H7 (cell line): ENCODE measurements at places on chromosomes 1 and 21. TPM values are rescaled to one million over a fixed set of nuclear protein-coding genes. Genes with fewer than 3 reads are reported as not detected.

The SPATA21 gene
- total RNA-seq: 0.07 TPM in 1 of 2 replicates, not detected in the other

The TNFRSF1B gene
- total RNA-seq: 1.3 and 2.4 TPM in 2 replicates

The WLS gene
- total RNA-seq: 8.3 and 9.5 TPM in 2 replicates

The PCP4 gene
- total RNA-seq: 0.24 TPM in 1 of 2 replicates, not detected in the other

The TBX15 gene
- 13.8 and 22.9 TPM in 2 replicates for total RNA-seq

The SERPINC1 gene
- total RNA-seq: 1.7 TPM in 1 of 2 replicates, not detected in the other

The ZNF678 gene
- 21.9 and 37.8 TPM in 2 replicates for total RNA-seq

The EIF3I gene
- 458 and 547 TPM in 2 replicates for total RNA-seq

The F3 gene
- 21.9 and 37.7 TPM in 2 replicates for total RNA-seq

The OLFML3 gene
- total RNA-seq: 226 and 276 TPM in 2 replicates

The CFAP74 gene
- total RNA-seq: not detected in 2 replicates

The TMEM183A gene
- total RNA-seq: 164 and 193 TPM in 2 replicates

The ZSWIM5 gene
- 3.3 and 4.7 TPM in 2 replicates for total RNA-seq

DNA sequence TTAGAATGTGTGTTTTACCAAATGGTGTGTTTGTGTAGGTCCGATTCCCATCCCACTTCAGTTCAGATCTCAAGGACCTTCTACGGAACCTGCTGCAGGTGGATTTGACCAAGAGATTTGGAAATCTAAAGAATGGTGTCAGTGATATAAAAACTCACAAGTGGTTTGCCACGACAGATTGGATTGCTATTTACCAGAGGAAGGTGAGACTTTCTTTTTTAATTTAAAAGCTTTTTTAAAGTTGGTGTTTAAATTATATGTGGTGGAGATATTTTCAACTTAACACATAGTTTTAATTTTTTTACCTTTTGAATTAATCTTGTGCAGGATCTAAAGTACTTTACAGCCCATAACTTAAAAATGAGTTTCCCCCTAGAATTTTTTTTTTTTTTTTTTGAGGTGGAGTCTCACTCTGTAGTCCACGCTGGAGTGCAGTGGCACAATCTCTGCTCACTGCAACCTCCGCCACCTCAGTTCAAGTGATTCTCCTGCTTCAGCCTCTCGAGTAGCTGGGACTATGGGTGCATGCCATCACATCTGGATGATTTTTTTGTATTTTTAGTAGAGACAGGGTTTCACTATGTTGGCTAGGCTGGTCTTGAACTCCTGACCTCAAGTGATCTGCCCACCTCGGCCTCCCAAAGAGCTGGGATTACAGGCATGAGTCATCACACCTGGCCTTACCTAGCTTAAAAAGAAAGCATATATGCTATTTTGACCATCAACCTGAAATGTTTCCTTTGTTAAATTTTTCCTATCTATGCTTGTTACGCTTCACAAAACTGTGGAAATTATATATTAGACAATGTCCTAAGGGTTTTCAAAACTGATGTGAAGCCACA is 70.3 kb downstream of the PRKACB start:
- no peak for DNase-seq

DNA sequence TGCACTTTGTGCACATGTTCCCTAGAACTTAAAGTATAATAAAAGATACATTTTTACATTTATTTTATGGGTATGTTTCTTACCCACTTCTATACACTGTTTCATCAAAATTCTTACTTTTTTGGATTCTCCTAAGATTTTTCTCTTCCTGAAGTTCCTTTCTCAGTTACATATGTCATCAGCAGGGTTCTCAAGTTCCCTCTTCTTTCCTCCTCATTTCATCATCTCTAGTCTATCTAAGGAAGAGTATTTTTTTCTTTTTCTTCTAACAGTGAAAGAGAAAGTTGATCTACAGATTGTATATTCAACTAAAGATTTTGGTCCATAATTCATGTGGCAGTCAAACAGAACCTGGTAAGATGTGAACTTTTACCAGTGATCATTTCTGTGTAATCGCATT is 41.2 kb upstream of the CYYR1 start:
- DNase-seq: no peak

DNA sequence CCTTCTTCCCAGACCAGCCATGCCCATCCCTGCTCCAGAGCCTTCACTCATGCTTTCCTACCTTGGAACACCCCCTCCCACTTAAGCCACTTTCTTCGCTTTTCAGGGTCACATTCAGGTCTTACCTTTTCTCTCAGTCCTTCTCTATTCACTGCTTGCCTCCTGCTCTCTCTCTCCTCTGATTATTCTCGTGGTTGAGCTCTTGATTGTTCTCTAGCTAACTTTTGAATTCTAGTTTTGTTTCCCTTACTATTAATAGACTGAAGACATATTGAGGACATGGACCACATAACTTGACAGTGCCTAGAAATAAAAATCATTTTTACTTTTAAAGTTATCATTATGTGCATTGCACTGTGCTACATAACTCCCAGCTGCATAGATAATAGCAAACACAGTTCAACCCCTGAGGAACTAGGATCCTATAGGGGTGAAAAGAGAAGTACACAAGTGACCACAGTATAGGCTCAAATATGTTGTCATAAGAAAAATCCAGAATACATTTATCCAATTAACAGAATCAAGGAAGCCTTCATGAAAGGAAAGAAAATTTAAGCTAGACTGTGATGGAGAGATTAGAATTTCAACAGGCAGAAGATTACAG is 21.5 kb downstream of the INSL5 start:
- no peak for DNase-seq

DNA sequence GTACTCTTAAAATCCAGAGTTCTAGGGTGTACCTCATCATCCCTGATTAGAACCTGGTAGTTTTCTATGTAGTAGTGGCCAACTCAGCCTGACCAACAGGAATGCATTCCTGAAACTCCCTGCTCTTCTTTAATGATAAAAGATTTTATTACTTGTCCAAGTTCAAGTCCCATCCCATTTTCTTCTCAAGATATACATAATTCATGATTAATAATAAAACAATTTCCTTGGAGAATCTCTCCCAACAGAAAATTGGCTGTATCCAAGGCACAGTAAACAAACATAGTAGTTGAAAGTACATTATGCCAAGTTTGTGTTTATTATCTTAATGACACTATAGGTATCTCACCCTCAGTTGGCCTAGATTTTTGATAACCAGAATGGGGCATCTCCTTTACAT is 714.1 kb upstream of the ADAMTS5 start:
- no peak for DNase-seq

GRCh38 chr1:191888996-191889622 is 269.2 kb upstream of the RGS18 start:
- no peak for DNase-seq

DNA sequence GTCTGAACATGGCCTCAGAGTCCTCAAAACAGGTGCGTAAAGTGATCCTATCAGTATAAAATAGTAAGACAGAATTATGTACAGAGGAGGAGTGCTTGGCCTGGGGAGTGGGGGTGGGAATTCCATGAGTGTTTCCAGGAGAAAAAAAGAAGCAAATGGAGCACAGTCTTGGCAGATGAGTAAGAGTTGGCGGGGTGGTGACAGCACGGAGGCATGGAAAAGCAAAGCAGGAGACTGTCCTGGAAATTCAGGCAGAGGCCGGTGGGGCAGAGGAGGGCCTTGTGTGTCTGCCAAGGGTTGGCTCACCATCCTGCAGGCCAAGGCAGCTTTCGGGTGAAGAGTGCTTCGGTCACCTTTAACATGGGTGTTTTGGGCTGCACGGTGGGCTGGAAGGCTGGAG is 63.4 kb downstream of the OPTC start:
- DNase-seq: no peak

DNA sequence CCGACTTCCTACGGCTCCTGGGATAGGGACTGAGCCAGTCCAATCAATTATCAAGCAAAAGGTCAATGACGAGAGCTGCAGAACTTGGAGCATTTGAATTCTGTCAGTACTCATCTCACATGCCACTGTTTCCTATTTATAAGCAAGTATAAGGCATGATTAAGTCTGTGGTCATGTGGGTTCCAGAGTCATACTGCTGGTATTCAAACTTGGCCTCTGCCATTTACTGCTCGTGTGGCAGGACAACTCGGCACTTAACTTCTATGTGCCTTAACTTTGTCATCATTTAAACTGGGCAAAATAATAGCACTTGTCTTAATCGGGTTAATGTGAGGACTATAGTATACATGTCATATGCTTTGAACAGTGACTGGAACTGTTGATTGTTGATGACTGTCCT is 44.9 kb upstream of the TNFSF18 start:
- DNase-seq: no peak

GRCh38 chr1:63628607-63629006 is 35.4 kb downstream of the PGM1 start:
- no peak for DNase-seq

GRCh38 chr1:53122961-53123413 is 19.5 kb downstream of the SLC1A7 start:
- DNase-seq: no peak

GRCh38 chr21:25664491-25664931 is 25.5 kb downstream of the JAM2 start:
- DNase-seq: no peak

DNA sequence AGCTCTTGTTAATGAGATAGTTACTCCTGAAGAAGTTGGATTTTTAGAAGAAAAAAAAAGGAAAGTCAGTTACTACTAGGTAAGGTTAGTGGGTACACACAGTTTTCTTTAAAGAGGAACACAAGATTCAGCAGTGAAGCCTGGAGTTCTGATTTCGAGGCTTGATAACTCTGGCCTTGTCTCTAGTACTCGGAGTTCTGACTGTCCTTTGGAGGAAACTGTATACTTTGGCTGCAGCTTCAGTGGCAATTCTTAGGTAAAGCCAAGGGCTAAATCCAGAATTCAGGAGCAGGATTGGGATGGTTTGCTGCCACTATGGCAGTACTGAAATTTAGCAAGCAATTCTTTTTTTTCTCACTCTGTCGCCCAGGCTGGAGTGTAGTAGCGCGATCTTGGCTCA is 9.2 kb downstream of the ACADM start:
- DNase-seq: no peak

GRCh38 chr1:54095546-54096226 is 42.3 kb downstream of the TCEANC2 start:
- DNase-seq: no peak

DNA sequence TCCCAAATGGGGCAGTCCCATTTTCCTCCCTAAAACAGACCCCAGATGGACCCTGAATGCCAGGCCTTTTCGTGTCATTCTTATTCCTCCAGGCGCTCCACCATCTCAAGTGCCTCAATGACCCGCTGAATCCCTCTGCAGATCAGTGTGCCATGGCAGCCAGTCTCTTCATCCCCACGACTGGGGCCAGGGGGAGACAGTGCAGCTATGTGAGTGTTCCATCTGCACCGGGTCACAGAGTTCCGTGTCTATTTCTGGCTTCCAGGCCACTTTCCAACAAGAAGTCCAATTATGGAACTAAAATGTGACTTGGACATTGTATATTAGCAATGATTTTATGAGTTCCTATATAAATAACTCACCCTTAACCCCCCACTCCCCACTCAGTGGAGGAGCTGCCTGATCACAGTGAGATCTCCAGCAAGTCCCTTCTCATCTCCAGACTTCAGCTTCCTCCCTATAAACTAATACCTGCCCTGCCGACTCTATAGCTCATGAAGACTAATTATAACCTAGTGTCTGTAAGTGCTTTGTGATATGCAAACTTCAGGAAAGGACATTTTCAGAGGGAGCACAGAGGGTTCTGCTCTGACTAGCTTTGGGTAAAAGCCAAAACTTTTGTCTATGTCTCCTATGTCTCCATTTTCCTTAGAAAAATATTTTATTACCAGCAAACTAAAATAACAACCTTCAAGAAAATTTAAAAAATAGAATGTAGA is 56.3 kb upstream of the NFASC start:
- no peak for DNase-seq

DNA sequence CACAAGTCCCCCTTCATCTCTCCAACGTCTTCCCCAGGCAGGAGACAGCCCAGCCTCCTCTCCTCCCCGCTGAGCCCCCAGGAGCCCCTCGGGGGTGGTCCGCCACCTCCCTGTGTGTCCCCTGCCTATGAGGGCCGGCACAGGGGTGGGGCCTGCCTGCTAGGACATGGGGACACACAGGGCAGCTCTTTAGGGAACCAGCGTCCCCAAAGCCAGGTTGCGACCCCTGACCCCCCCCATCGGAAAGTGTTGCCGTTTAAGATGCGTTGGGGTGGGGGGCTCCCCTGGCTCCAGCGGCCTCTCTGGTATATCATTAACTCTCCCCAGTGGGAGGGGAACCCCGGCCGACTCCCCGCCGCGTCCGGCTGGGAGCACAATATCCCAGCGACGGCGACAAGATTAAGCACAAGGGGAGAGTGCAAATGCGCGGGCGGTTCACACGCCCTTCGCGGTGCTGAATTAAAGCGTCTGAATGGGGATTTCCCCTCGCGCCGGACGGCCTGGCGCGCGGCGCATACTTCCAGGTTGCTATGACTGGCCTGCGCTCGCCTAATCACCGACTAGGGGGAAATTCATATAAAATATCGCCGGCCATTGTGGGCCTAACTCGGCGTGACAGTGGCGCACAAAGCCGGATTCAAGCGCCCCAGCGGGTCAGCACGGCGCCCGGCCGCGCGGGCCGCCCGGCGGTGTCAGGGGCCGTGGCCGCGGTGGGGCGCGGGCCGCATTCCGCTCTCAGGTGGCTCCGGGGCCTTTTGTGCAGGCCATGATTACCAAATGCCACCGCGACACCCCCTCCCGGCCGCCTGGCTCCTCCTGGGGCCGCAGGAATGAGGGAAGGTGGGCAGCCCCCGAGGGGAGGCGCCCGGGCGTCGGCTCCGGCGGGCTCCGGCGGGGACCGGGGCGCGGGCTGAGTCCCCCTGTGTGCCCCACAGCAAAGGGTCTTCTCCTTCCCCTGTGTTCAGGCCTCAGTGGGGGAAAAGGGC is 30.9 kb downstream of the WNT3A start:
- peak; percentile 92 for DNase-seq
